ENCODE measurements at places on chromosomes 16 and 17. TPM values are rescaled to one million over a fixed set of nuclear protein-coding genes. Genes with fewer than 3 reads are reported as not detected.
A peak's percentile ranks its signal among the peaks of the same experiment; 100 is the strongest.

DNA sequence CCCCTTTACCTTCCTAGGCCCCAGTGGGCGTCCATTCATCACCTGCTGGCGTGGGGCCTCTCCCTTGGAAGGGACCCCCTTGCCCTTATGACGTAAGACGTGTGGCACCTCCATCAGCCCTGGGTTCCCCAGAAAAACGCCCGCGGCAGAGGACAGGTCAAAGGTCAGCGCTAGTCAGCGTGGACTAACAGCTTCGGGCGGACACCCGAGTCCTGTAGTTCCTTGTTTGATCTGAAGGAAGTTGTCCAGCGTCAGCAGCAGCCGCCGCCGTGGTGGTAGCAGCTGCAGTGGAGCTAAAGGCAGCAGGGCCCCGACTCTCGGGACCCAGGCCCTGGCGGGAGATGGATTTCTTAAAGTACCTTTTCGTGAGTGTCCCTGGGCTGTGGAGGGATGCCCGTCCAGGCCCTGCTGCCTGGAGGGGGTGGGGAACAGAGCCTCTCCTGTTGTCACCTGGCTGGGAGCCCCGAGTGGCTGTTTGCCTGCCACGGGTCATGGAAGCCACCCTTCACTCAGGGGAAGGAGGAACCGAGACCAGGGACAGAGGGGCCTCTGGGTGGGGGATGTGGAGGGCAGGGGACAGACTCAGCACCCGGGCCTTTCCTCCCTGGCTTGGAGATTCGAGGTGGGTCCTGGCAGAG lies 123.6 kb downstream of the OR1D5 start:
- H3K27ac ChIP-seq: peak overlapping the region; percentile 69

DNA sequence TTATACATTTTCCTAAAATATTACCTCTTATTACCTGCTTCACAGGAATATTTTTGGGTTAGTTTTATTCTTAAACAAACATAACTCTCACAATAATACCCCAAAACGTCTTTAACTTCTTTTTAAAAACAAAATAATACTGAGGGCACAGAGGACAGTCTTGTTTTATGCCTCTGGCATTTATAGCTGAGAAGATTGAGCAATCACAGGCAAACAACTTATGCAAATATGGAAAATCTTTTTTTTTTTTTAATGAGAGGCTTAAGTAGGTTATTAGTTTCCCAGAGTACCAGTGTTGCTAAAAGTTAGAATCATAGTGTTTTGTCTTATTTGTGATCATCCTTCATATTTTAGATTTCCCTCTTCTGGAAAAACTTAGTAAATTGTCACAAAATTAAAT lies 195.0 kb downstream of the FTO start:
- H3K36me3 ChIP-seq: no peaks in the 10 kb centered on the region
- H3K27me3 ChIP-seq: no peaks in the 10 kb centered on the region
- H3K4me3 ChIP-seq: no peak overlapping the region

GRCh38 chr16:74309789-74310781 lies 13.5 kb downstream of the PSMD7 start:
- no peak for DNase-seq
- H3K4me3 ChIP-seq: no peak overlapping the region
- peaks cover 30% of the 10 kb centered on the region for H3K36me3 ChIP-seq
- no peaks in the 10 kb centered on the region for H3K27me3 ChIP-seq
- H3K4me1 ChIP-seq: peaks cover 4% of the 10 kb centered on the region
- H3K27ac ChIP-seq: no peak overlapping the region

Gene CMTM1
- total RNA-seq: 0.67 TPM

DNA sequence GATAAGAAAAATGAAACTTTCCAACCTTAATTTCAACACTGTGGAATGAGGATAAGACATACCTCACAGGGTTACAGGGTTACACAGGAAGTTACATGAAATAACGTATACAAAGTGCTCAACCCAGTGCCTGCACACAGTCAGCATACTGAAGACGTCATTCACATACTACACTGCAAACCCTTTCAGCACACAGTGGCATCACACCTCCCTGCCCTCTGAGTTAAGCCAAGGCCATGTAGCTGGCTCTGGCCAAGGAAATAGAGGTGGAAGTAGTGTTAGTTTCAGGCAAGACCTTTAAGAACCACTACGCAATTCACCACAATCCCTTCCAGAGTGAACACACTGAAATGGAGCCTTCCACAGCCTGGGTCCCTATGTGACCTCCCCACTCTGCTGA lies 46.6 kb upstream of the GSG1L start:
- no peak overlapping the region for H3K27ac ChIP-seq
- H3K27me3 ChIP-seq: no peaks in the 10 kb centered on the region
- no peaks in the 10 kb centered on the region for H3K4me1 ChIP-seq
- H3K4me3 ChIP-seq: no peak overlapping the region

Measured in heart left ventricle (tissue), 16 donors.